Spinal cord (tissue), 10 donors: ENCODE measurements at places on chromosomes 1 and 21. TPM values are rescaled to one million over a fixed set of nuclear protein-coding genes. Genes with fewer than 3 reads are reported as not detected.

DNA sequence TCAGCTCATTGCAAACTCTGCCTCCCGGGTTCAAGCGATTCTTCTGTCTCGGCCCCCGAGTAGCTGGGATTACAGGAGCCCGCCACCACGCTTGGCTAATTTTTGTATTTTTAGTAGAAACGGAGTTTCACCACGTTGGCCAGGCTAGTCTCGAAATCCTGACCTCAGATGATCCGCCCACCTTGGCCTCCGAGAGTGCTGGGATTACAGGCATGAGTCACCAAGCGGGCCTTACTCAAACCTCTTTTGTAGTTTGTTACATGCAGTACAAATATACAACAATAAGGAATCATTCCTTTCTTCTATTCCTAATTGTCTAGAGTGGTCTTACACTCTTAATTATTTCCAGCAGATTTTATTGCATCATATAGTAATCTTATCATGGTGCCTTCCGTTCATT is 16.6 kb downstream of the SPATA17 start:
- DNase-seq: no peak

- no peak for DNase-seq
Measured at GRCh38 chr1:2624735-2625300, 8.0 kb downstream of the MMEL1 start.

DNA sequence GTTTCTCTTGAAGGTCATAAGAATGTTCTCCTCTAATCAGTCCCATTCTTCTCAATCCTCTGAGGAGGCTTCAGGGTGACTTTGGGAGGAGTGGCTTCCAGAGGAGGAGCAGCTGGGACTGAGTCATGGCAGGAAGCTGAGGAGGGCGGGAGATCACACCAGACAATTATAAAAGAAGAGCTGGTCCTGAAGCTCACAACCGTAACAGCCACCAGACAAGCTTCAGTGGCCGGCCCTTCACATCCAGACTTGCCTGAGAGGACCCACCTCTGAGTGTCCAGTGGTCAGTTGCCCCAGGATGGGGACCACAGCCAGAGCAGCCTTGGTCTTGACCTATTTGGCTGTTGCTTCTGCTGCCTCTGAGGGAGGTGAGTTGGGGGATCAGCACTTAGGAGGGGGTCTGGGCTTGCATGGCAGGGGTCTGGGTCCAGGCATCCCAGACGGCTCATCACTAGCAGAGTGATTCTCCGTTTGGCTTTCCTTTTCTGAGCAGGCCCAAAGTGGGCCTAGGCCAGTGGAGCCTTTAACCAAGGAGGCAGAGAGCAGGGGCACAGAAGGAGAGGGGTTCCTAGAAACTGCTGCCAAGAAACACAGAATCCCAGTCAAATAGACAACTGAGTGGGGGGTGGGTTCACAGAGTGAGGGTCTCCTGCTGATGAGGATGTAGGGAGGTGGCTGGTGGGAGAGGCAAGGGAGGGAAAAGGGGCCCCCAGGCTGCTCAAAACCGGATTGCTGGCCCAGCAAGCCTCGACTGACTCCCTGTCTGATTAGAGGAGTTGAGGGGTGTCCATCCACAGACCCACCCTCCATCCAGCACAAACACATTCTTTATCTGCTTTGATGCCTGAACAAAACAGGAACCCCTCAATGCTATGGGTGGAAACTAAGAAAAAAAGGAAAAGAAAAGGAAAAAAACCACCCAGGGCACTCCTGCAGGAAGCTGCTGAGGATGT is at the start of gene ECM1:
TSS of gene ECM1 (plus strand) at position 198 of the 953 bp plus-strand sequence. CDS start at position 299, 101 bp downstream.
- DNase-seq: no peak

- DNase-seq: no peak
Measured at GRCh38 chr1:185856482-185856881, 122.3 kb downstream of the HMCN1 start.

DNA sequence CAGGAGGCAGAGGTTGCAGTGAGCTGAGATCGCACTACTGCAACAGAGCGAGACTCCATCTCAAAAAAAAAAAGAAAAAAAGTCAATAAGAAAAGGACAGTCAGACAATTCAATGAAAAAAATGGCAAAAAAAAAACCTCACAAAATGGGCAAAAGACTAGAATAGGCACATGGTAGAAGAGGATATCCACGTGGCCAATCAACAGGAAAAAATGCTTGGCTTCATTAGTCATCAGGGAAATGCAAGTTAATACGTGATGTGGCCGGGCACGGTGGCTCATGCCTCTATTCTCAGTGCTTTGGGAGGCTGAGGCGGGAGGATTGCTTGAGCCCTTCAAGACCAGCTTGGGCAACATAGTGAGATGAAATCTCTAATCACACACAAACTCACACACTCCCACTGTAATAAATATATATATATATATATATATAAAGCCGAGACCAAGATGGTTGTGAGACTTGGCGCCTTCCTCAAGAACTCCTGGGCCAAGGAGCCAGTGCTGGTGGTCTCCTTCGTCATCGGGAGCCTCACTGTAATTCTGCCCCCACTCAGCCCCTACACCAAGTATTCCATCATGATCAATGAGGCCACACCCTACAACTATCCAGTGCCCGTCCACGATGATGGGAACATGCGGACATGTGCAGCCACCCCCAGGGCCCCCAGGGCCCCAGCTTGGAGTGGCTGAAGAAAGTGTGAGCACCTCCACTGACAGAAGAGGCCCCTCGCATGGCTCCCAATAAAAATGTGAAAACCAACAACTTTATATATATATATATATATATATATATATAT is 22.9 kb upstream of the LEFTY2 start:
- no peak for DNase-seq

DNA sequence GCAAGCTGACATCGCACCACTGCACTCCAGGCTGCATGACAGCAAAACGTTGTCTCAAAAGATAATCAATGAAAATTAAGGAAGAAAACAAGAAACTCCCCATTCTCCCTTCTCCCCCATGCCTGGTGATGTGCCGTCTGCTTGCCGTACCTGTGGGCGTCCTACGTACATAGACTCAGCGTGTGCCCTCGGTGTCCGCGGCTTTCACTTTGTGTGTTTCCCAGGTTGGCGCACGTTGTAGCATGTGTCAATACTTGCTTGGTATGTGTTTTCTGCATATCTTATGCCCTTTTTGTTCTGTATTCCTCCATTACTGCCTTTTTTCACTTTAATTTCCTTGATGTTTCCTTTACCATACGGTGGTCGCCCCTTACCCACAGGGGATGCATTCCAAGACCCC is 53.8 kb downstream of the PCNT start:
- DNase-seq: no peak

DNA sequence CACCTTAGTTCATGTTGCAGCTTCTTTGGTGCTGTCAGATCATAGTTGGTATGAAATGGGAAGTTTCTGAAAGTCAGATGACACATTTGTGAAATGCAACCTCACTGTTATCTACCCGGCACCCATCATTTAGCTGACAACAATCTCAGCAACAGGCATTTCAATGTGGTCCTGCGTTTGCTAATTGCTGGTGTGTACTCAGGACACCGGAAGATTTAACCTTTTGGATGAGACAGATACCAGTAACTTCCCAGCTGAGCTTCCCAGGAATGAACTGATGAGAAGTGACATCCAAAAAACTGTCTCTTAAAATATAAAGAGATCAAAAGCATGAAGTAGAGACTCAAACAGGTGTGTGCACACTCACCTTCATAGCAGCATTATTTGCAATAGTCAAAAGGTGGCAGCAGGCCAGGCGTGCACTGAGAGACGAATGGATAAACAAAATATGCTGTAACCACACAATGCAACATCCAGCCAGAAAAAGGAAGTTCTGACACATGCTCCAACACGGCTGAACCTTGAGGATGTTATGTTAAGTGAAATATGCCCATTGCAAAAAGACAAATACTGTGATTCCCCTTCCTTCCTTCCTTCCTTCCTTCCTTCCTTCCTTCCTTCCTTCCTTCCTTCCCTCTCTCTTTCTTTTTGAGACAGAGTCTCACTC is 7.9 kb upstream of the CLDN14 start:
- no peak for DNase-seq

DNA sequence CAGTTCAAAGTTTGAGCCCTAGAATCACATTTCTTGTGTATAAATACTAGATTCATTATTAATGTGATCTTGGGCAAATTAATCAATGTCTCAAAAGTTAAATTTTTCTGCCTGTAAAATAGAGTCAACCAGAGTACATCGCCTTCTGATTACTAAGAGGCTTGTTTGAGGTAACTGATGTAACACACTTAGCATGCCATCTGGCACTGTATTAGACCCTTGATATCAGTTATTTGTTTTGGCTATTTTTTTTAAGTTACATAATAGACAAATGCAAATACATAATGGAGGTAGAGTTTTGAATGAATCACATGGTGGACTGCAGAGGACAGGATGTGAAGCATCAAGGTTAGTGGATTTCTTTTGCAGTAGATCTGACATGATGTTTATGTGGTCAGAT is 298.4 kb downstream of the ADGRL2 start:
- no peak for DNase-seq

KDF1 gene
- polyA plus RNA-seq: 0.26 TPM

DNA sequence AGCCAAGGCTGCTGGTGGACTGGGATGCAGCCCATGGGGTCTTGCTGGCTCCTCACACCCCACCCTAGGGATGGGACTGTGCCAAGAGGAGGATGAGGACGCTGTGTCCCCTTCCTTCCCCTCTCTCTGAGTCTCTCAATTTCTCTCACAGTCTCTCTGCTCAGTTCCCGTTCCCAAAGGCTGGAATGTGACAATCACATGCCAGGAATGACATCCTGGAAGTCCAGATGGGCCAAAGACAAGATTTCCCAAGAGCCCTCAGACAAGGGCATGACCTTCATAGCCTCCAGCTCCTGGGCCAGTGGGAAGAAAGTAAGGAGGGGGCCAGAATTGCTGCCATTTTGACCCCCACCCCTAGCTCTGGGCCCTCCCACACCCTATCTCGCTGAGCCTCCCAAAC is 7.6 kb upstream of the CDCP2 start:
- no peak for DNase-seq
